ENCODE measurements at places on chromosomes 11 and 22.

DNA sequence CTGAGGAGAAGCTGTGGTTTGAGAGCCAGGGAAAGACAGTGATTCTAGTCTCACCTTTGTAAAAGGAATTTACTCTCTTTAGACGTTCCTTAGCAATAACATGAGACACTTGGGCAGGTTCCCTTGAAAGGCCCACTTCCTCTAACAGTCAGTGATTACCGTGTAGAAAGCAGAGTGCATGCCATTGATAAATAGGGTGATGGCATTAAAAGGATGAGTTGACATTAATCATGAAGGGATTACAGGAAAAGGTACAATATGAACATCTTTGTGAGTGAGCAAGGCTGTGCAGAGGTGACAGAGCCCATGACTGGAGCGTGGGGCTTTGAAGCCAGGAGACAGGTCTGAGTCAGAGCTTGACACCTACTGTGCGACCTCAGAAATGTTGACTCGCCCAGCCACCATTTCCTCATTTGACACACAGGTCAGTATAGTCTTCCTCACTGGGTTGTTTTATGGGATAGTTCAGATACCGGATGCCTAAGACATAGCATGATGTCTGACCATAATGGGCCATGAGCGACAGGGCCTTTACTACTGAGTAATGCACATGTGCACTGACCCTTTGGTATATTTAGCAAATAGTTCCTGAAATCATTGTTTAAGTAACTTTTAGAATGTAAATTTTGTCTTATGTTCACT lies 341.7 kb upstream of the MTNR1B start:
- DNase-seq, result no peak

GRCh38 chr11:105393326-105393725 lies 216.5 kb upstream of the GRIA4 start:
- DNase-seq, result no peak

DNA sequence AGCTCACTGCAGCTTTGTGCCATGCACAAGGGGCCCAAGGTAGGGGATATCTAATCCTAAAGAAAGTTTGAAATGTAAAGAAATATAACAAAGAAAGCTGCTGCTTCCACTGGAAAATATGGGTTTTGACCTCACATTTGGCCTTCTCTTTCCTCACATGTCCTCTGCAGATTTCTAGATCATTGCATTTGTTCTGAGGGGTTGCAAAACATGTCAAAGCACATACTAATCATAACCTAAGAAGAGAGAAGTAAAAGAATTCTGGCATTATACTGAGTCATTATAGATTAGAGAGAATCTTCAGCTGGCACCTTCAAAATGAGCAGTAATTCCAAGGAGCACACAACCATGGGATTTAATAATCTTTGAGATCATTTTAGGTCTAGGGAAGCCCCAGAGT lies 92.5 kb upstream of the CHRM4 start:
- no peak for DNase-seq

DNA sequence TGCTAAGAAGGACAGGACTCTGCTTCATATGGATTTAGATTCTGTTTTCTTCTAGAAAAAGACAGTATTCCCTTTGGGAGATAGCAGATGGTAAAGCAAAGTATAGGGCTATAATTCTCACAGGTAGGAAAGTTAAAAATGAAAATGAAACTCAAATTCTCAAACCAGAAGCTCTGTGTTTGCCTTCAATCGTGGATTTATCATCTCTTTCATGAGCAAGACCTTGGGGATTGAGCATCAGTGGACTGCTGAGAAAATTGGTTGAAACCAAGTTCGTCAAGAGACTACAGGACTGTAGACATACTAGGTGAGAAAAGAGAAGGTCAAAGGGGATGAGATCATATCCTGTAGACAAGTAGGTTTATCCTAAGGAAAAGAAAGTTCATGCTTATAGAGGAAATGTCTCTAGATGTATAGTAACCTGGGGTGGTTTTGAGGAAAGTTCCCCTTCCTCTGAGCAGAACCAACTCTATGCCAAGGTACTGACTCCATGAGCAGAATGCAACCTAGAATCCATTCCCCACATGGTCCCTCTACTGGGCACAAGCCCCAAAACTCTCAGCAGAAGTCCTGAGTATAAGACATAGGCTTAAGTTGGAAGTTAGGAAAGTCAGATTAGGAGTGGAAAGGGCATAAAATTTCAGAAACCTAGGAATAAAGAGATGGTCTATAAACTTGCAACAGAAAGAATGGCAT lies 46.5 kb downstream of the SLC5A12 start:
- DNase-seq, result no peak

GRCh38 chr11:76242004-76242779 lies 35.9 kb upstream of the WNT11 start:
- DNase-seq, result no peak

DNA sequence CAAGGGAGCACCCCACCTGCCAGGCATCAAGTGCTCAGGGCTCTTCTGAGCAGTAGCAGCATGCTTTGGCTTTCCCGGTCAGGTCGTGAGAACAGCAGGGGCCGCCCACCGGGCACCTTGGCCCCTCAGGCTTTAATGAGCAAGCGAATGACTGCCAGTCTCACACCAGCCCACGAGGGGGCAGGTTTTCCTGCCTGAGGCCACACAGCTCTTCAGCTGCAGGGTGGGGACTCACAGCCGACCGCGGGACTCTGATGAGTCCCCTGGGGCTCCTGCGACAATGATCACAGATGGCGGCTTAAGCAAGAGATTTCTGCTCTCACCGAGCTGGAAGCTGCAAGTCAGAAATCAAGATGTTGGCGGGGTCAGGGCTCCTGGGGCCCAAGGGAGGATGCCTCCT lies 14.3 kb upstream of the FGF19 start:
- DNase-seq, result no peak

GRCh38 chr22:37026325-37026724 lies 6.8 kb downstream of the MPST start:
- DNase-seq, result no peak

- DNase-seq, result no peak
Measured at GRCh38 chr22:29503811-29504372, 23.9 kb downstream of the NEFH start.

DNA sequence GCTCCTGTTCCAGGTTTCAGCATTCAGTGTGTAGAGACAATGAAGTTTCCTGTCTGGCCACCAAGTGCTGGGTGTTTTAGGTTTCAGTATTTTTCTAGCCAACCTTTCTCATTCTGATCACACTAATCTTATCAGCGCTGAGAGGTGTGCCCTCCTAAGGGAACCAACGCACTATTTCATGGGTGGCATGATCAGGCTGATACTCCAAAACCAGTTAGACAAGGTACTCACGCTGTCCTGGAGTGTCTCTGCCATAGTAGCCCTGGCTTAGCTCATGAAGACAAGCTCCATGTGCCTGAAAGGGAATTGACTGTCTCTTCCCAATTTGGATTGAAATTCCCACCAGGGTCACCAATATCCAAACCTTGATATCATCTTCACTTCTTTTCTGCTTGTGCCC lies 8.0 kb upstream of the RAB38 start:
- DNase-seq, result no peak

GRCh38 chr11:45906096-45906682 lies 882 bp downstream of the FREY1 start:
- DNase-seq, result no peak

- DNase-seq, result no peak
Measured at GRCh38 chr11:130513132-130513531, 64.7 kb downstream of the ADAMTS15 start.

DNA sequence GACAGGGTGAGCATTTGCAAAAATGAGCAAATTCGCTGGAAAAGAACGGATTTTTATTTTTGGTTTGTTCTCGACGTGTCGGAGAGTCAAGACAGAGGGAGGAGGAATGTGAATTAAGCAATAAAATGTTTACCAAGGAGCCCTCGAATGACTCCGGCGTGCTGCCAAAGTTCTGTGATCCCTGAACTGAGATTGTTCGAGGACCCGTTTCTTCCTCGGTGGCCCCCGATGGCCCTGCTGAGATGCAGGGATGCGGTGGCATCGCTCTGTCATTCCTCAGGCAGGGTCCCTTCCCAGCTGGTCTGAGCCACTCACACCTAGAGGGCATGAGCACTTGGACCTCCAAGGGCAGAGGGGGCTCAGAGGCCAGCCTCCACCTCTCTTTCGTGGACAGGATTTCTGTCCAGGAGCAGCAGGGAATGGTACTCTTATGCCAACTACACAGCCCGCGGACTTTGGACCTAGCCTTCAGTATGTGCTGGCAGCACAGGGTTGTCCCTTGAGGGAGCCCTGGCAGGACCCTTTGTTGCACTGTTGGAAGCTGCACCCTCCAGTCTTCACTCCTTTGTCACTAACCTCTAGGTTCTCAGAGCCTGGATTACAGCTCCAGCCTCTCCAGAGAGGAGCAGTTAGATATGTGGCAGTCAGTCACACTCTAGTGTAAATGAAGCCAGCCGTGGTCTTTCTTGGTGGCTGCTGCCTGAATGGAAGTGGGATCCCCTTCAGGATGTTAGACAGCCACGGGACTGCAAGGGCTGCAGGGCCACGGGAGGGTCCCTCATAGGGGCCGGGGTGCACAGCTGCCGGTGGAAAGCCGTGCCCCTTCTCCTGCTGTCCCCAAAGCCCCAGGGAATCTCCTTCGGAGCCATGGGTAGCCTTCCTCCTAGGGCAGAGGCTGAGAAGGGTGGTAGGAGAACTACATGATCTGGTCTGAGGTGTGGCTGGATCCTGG lies 109.4 kb upstream of the ANO1 start:
- DNase-seq, result no peak

DNA sequence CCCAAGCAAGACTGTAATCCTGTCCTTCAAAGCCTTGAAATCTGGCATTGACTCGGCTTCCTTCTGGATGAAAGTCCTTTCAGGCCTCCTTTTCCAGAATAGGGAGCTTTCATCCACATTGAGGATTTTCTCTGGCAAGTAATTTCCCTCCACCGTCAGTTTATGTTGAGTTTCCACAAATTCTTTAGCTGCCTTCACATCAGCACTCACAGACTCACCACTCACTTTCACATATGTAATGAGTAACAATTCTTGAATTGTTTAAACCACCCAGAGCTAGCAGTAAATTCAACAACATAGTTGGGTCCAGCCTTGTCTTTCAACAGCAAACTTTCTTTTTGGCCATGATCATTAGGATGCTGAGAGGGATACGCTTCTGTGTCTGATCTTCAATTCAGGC lies 84.3 kb upstream of the PRDM11 start:
- DNase-seq, result no peak

DNA sequence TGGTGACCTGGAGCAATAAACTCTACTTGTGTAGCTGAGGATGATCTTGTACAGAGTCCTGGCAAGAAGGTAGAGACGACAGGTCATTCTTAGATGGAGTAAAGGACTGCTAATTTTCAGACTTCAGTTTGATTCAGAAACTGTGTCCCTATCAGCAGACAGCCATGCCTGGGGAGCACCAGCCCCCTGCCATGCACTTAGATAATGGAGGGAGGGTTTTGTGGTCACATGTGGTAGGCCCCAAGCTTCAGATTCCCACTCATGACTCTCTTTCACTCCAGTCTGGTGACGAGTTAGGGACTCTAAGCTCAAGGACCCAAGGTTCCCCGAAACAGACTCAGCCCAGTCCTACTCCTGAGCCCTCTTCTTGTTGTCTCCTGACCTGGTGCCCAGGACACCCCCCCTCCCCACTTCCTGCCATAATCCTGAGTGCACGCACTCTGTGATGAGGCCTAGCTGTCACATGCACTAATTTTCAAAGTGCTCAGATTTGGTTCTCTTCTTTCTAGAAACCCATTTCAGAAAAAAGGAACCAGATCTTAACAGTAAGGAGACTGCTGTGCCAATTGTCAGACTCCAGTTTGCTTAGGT lies 10.2 kb upstream of the AMPD3 start:
- no peak for DNase-seq

DNA sequence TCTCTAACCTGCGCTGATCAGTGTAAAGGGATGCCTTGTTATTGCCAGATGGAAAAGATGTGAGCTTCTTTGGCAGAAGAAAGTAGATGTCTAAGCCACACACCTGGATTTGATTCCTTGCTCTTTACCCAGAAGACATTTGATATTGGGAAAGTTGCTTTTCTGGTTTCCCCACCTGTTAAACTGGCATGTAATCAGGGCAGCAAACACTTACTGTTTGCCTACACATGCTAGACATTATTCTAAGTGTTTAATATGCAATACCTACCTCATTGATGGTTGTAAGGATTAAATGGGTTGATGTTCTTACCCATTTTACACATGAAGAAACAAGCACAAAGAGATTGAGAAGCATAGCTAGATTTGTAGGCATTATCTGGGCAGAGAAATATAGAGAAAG lies 16.6 kb downstream of the ASRGL1 start:
- DNase-seq, result no peak

DNA sequence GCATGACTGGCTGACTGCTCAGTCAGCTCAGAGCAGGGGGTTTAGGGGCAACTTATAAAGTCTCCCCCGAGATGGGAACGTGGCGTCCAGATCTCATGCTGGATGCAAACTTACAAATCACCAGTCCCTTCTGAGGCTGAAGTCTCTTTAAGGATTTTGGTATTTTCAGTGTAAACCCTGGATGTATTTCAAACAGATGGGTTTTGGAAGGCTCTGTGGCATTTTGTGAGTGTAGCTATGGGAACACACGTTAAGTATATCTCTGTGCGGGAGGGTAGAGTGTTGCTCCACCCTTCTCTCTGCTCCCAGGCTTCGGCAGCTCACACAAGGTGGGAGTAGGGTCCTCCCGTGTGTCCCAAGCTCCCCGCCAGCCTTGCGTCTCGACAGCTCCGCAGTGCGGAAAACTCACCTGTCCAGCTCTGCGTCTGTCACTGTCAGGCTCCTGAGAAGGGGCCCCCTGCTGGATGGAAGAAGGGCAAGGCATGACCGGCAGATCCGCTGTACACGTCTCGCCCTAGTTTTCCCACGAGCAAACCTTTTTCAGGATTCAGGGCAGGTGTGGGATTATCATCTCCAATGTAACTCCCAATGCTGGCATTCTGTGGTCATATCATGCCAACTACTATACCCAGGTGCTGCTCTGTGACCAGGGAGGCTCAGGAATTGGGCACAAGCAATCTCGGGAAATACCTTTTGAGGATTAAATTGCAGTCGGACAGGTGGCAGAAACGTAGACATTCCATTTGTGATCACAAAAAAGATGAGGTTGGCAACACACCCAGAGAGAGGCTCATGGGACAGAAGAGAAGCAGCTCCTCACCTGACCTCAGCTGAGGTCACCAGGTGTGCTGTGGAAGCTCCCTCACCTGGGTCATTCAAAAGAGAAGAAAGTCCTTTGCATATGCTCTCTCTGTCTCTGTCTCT lies 313.9 kb upstream of the B3GAT1 start:
- no peak for DNase-seq

DNA sequence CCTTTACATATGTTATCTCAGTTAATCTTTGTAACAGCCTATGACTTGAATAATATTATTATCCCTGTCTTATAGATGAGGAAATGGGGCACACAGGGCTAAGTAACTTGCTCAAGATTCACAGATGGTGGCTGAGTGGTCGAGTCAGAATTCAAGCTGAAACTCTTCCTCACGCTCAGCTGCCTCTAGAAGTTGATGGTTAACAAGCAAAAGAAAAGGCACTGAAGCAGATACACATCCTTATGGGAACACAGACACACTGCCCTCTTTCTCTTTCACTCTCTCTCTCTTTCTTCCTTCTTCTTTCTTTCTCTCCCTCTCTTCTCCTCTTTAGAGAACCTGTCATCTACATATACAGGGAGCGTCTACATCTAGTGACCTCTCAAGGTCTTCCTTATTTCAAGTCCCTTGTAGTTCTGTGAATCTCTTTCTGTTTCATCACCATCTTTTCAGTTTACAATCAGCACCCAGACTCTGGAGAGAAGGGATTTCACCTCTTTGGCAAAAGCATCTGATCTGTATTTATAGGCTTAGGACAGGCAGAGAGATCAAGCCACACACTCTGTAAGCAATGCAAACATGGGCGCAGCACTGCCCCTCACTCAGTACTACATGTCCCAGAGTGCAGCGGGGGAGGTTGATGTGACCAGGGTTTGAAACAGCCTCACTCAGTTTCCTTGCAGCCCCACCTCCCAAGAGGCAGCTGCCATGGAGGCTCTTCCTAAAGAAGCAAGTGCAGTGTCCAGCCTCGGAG lies 75.7 kb downstream of the GRAMD1B start:
- no peak for DNase-seq

- no peak for DNase-seq
Measured at GRCh38 chr22:21849489-21849888, 18.0 kb downstream of the MAPK1 start.
